ENCODE measurements at places on chromosomes 11 and 22.

DNA sequence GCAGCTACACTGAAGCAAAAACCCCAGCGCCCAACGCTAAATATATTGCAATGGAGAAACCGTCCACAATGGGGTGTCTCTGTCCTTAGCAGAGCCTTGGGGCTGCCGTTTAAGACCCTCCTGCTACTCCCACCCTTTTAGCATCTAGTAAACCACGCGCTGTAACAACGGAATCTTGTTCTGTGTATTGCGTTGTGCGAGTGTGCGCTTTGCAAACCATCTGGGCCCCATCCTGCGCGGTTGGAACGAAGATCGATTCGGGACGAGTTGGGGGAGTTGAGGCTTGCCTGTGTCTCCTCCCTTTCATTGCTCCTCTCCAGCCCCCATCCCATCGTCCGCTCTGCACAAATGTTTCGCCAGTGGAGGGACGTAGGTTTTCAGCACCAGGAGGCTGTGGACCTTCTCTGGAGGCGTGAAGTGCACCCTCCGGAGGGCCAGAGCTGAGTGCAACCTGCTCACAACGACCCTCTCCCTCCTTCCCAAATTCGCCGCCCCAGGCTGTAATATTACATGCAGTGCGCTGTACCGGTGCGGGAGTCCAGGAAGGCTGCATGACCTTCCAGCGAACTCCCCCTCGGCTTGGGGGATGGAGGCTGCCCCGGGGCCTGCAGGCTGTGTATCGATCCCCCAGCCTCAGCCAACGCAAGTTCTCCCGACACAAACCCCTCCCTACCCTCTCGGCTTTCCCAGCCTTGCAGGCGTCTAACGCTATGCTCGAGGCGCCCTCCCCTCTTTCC, 1.6 kb upstream of the KMT2A start:
- peak; percentile 60 for DNase-seq

- DNase-seq, result no peak
Measured at GRCh38 chr22:32518848-32519247, 44.2 kb downstream of the FBXO7 start.

GRCh38 chr22:37818409-37819104, 4.6 kb upstream of the GALR3 start:
- peak; percentile 53 for DNase-seq

DNA sequence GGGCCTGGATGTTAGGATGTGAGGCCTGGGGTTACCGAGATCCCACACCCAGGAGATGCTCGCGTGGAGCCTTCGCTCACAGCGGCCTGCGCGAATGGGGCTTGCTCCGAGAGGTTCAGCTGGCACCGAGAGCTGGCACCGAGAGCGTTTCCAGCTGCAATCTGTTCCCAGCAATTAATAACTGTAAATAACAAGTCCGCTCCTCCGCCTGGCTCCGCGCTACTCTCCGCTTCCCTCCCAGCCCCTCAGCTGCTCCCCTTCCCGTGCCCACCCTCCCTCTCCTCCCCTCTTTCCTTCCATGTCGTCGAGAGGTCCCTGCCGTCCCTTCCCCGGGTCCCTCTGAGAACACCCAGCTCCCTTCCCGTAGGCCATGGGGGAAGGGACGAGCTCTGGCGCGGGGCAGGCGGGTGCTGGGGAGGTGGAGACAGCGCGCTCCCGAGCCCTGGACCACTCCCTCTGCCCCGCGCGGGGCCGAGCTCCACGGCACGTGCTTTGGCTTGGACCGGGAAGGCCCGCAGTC, 110.8 kb downstream of the WNT7B start:
- DNase-seq, result no peak

GRCh38 chr11:72739240-72740059, 12.8 kb downstream of the ARAP1 start:
- DNase-seq, result no peak

DNA sequence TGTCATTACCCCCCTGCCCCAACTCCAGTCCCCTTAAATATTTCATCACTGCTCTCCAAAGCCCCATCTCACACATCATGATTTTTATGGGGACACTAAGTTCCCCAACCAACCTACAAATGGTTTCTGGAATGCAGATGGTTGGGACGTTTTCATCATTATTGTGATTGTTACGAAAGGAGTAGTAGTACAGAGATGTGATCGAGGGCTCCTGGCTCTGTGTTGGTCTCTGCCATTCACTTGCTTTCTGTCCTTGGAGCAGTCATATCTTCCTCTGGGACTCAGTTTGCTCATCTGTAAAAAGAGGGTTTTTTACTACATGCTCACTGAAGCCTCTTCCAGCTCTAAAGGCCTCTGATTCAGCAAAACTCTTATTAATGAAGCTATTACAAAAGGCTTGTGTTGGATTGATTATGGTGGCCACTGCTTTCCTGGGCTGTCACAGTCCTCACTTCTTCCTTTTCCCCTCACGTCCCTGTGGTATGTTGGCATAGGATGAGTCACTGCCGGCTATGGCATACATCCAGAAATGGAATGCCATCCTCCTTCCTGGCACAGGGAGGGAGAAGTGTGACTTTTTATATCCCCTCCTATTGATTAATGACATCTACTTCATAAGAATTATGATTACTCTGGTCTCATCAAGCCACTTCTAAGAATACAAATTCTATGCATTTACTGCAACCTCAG, 593.7 kb downstream of the METTL15 start:
- DNase-seq, result no peak

DNA sequence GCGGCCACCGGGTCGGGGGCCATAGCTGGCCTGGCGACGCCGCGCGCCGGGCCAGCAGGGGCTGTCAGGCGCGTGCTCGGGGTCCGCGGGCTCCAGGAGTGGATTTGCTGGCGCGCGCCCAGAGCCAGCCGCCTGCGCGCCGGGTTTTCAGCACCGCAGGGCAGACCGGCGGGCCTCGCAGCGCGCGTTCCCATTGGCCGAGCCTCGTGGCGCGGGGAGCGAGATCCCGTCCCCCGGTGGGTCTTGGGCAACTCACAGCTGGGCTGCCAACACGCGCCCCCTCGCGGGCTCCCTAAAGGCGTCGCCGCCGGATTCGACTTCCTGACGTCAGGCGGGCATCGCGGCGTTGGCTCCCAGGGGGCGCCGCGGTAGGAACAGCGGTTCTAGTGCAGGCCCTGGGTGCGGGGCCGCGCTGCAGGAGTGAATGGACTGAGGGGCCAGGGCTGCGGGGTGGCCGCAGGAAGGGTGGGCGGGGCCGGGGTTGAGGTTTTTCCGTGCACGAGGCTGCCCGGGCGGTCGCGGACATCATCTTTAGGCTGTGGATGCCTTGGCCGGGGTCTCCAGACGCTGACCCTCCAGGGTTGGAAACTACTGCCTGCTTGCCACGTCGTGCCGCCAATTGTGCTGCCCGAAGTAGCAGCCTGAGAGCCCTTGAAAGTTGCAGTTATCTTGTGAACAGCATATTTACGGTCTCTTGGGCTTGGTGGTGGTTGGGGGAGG, at the start of gene FADS1:
Gene FADS1 (minus strand): TSS at position 268 of the 720 bp plus-strand sequence. CDS start 74 bp downstream, at position 194.
- DNase-seq, result peak; percentile 95

DNA sequence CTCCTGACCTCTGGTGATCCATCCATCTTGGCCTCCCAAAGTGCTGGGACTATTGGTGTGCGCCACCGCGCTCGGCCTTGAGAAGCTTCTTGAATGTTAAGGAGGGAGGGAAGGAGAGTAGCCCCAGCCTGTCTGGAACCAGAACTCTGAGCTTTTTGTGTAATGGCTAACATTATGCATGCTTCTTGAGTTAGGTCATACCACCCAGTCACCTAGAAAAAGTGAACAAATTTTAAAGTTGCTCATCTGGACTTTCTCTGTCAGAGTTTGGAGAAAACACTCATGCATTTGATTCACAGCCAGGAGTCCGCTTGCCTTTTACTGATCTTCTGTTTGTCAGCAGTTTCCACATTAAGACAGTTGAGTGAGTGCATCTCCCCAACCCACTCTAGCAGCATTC, 82.1 kb downstream of the PPP6R3 start:
- no peak for DNase-seq

DNA sequence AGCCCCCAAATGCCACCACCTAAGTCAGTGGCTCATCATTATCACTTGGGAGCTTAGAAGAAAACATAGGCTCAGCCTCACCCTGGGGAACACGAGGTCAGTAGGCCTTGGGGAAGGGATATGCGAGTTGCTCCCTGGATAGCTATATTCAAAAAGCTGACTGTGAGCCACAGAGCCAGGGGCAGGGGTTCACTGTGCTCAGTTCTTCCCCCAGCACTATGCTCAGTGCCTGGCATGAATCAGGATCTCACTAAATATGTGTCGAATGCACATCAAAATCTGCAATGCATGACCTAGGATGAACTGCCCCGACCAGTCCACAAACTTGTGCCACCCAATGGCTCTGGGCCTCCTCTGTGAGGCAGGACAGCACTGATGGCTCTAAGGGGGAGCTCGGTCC, 35.1 kb downstream of the THOC5 start:
- DNase-seq, result no peak

GRCh38 chr22:43985532-43985931, 30.3 kb downstream of the SAMM50 start:
- peak; percentile 42 for DNase-seq

GRCh38 chr11:12721816-12722604, 47.8 kb downstream of the TEAD1 start:
- no peak for DNase-seq

DNA sequence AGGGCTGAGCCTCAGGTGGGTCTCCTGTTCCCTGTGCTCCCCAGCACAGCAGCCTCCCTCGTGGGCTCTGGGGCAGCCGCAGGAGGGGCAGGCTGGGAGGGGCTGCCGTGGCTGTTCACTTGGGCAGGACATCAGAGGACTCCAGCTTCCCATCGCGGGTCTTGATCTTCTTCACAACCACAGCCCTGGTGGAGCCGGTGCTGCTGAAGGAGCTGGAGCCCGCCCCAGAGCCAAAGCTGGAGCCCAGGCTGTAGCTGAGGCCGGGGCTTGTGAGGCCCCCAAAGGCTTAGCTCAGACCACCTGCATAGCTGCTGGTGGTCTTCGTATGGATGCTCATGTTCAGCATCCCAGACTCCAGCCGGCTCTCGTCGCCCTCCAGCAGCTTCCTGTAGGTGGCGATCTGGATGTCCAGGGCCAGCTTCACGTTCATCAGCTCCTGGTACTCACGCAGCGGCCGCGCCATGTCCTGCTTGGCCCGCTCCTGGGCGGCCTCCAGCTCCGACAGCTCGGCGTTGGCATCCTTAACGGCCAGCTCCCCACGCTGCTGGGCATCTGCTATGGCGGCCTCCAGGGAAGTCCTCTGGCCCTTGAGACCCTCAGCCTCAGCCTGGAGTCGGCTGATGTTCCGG, 126.1 kb downstream of the NECTIN1 start:
- no peak for DNase-seq

- DNase-seq, result no peak
Measured at GRCh38 chr22:16965083-16965482, 42.9 kb downstream of the GAB4 start.

DNA sequence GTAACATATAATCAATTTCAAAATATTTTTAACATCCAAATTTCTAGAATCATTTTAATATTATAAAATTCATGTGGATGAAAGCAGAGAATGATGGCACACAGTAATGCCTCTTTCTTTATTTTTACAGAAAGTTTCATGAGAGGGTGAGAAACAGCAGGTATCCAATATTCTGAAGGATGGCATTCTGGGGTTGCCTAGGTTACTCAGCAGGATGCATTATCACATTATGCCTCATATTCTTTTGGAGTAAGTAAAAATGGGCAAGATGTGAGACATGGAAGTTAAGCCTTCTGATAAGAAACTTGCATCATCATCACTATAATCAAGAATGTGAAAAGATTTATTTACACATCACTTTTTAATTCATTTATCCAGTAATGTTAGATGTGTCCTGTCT, 148.7 kb upstream of the PGR start:
- no peak for DNase-seq

Data from posterior cingulate gyrus (tissue), 11 donors.